Activated B cell treated with CpG ODN at 0.5 μM for 24 hours (primary cell): ENCODE measurements at places on chromosomes 7 and 10.

DNA sequence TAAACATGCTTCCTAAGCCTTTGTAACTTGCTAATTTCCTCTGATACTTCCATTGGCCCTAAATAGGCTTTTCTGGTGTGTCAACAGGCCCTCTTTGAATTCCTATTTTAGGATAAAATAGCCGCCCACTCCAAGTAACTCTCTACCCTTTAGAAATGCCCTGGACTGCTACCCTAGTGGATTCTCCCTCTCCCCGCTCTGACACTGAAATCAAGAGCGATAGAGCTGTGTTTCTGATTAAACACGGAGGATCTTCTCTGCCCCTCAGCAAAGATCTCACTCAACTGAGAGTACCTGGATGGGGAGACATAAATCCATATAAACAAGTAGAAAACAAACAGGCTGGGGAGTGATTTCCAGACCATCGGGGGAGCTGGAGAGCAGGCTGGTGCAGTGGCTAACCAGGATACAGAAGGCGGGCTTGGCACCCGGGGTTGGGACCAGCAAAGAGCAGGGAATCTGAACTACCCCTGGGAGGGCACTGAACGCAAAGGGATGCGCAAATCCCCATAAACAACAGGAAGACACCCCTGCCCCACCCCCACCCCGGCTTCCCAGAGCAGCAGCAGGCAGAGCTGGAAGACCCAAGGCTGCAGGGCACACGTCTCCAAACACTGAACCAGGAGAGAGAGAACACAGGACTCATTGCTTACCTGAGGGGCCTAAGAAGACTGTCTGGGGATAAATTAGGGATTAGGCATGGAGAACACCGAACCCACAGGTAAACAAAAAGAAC lies 2.5 kb downstream of the ASB13 start:
- H3K36me3 ChIP-seq = no peaks in the 10 kb centered on the region
- peaks cover 35% of the 10 kb centered on the region for H3K4me1 ChIP-seq
- no peak for DNase-seq
- H3K4me3 ChIP-seq = no peak overlapping the region
- peaks cover 2% of the 10 kb centered on the region for H3K27me3 ChIP-seq

DNA sequence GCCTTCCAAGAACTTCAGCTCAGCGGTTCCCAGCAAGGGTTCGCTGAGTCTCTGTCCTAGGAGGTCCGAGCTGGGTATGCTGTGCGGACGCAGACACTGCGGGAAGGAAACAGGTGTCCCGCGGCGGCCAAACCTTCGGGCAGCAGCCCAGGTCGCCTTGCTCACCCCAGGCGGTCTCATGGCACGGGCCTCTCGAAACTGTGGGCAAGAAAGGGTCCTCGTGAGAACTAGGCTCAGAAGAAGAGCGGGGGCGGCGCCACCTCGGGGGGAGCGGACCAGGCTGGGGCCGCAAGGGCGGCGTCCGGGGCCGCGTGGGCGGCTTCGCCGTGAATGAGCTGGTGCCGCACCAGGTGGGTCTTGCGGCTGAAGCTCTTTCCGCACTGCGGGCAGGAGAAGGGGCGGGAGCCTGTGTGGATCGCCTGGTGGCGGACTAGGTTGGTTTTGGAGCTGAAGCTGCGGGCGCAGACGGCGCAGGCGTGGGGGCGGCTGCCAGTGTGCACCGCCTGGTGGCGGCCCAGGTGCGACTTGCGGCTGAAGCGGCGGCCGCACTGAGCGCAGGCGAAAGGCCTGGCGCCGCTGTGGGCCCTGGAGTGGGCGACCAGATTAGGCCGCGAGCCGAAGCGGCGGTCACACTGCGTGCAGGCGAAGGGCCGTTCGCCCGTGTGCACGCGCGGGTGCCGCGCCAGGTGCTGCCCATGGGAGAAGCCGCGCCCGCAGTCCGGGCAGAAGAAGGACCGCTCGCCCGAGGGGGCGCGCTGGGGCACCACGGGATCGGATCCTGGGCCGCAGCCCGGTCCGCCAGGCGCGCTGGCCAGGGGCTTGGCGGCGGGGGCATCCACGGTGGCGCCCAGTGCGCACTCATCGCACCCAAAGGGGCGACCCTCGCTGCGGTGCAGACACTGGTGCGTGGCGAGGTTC lies 8.6 kb downstream of the ZNF467 start:
- H3K27ac ChIP-seq = no peak overlapping the region
- peaks cover 9% of the 10 kb centered on the region for H3K27me3 ChIP-seq
- no peaks in the 10 kb centered on the region for H3K4me1 ChIP-seq
- DNase-seq = no peak
- H3K36me3 ChIP-seq = no peaks in the 10 kb centered on the region

DNA sequence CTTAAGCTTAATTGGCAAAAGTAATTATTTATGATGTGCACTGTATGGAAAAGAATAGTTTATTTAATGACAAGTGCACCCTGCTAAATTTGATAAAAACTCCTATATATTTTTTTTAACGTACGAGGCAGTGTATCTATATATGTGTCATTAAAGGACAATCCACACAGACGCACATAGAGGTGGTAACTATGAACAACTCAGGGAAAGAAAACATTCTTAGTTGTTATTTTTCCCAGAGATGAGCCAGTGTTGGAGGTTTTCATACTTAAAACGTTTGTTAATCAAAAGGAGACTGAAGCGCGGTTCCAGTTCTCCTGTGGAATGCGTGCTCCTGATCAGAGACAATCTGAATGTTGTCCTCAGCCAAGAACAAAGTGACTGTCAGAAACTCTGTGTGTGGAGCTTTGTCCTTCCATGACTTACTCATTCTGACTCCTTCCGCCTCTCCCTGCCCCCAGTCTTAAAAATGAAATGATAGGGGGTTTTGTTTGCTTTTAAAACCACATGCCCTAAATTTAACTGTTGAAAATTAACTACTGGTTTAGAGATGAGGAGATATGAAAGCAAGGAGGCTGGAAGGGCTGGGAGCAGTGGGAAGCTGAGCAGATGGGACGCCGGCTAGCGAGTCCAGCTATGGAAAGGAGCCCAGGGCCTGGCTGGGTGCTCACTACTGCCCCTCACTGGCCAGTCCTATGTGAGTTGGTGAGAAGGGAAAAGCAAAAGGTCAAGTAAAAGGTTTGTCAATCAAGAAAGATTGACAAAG lies 99.6 kb downstream of the SVIL start:
- H3K4me1 ChIP-seq = no peaks in the 10 kb centered on the region
- no peaks in the 10 kb centered on the region for H3K36me3 ChIP-seq
- H3K4me3 ChIP-seq = no peak overlapping the region
- H3K27me3 ChIP-seq = no peaks in the 10 kb centered on the region

- H3K27ac ChIP-seq = no peak overlapping the region
- peaks cover 75% of the 10 kb centered on the region for H3K27me3 ChIP-seq
- peaks cover 18% of the 10 kb centered on the region for H3K4me1 ChIP-seq
Measured at GRCh38 chr7:27237735-27238334, 4.8 kb upstream of the EVX1 start.

DNA sequence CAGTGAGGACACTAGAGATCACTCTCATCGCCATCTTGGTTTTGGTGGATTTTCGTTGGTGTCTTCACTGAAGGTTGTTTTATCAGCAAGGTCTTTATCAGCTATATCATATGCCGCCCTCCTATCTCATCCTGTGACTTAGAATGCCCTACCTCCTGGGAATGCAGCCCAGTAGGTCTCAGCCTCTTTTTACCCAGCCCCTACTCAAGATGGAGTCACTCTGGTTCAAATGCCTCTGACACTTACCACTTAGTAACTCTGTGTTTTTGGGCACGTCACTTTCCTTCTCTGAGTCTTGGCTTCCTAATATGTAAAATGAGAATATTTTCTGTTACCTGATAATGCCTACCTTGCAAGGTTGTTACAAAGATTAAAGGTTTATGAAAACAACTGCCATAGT lies 37.7 kb downstream of the AGK start:
- DNase-seq = no peak
- peaks cover 33% of the 10 kb centered on the region for H3K36me3 ChIP-seq
- H3K27me3 ChIP-seq = no peaks in the 10 kb centered on the region
- H3K4me1 ChIP-seq = no peaks in the 10 kb centered on the region
- H3K27ac ChIP-seq = no peak overlapping the region
- no peak overlapping the region for H3K4me3 ChIP-seq

GRCh38 chr10:69650589-69651261 lies 20.7 kb downstream of the FAM241B start:
- no peaks in the 10 kb centered on the region for H3K36me3 ChIP-seq
- DNase-seq = no peak
- H3K27me3 ChIP-seq = peaks cover 11% of the 10 kb centered on the region
- no peak overlapping the region for H3K27ac ChIP-seq
- no peaks in the 10 kb centered on the region for H3K4me1 ChIP-seq
- no peak overlapping the region for H3K4me3 ChIP-seq

DNA sequence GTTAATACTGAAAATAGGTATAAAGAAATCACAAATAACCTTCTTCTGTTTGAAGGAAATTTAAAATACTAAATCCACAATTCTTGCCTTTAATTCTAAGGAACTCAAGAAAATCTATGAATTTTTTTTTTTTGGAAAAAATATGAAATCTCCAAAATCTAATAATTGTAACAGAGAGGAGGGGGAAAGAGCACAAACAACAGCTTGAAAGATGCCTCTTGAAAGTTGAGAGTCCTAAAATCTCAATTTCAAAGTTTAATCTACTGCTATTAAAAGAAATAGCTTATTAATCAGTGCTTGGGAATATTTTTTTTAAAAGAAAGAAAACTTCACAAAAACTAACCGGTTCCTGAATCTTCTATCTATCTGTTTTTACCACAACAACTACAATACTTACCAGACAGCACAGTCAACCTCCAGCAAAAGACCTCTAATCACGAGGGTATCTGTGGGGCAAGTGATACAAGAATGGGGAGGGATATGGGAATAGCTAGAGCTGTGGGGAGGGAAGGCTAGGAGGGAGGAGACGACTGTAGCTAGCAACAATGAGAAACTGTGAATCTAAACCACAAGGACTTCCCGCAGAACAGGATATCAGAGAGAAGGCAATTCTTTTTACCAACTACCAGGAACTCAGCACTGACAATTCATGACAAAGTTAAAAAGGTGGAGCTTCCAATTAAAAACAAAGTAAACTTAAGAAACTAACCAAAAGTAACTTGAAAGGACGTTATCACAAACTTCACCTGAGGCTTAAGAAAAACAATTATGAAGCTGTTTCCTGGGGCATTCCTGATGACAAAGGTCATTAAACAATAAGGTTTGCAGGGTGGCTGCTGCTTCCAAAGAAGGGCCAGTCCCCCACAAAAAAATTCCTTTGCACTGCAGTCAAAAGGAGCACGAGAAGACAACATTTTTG lies at the start of gene USP54:
Gene USP54 (minus strand): TSS at position 462 of the 919 bp plus-strand sequence. CDS start 15,684 bp downstream, outside the sequence.
- no peaks in the 10 kb centered on the region for H3K27me3 ChIP-seq
- DNase-seq = no peak
- H3K4me1 ChIP-seq = peaks cover 13% of the 10 kb centered on the region
- no peaks in the 10 kb centered on the region for H3K36me3 ChIP-seq

DNA sequence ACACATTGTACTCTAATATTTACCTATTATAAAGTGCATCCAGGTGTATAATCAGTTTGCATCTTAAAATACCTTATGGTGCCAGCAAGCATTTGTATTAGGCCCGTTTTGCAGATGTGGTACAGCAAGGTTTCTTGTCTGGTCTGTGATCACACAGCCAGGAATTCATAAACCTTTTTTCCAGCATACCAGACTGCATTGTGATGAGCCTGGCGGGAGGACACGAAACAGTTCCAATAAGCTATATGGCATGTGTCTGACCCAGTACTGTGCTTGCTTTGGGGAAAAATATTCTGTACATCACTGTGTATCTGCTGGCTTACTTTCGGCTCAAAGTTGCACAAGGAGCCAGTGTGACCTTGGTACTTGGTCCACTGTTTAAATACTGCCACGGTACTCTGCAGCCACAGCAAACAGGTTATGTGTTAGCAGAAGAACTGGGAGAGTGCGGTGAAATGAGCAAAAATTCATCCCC lies 36.3 kb downstream of the CHN2 start:
- peaks cover 15% of the 10 kb centered on the region for H3K27me3 ChIP-seq
- no peak overlapping the region for H3K27ac ChIP-seq
- H3K4me3 ChIP-seq = no peak overlapping the region
- no peaks in the 10 kb centered on the region for H3K4me1 ChIP-seq

DNA sequence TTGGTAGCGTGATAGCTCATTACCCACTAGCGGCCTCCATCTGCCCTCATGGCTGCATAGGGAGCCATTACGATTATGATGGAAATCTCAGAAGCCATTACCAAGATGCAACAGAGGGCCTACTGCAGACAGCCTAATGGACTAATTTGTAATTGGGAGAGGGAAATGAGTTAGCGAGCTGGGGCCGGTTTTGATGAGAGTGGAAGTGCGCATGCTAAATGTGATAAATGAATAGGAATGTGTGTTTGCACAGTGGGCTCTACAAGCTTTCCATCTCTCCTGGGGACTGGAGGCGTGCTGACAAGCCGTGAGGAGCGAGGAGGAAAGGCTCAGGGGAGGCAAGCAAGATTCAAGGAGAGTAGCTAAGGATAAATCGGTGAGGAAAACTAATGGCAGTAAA lies 644.5 kb upstream of the GALNT17 start:
- DNase-seq = no peak
- H3K27ac ChIP-seq = no peak overlapping the region
- no peaks in the 10 kb centered on the region for H3K27me3 ChIP-seq
- no peak overlapping the region for H3K4me3 ChIP-seq

DNA sequence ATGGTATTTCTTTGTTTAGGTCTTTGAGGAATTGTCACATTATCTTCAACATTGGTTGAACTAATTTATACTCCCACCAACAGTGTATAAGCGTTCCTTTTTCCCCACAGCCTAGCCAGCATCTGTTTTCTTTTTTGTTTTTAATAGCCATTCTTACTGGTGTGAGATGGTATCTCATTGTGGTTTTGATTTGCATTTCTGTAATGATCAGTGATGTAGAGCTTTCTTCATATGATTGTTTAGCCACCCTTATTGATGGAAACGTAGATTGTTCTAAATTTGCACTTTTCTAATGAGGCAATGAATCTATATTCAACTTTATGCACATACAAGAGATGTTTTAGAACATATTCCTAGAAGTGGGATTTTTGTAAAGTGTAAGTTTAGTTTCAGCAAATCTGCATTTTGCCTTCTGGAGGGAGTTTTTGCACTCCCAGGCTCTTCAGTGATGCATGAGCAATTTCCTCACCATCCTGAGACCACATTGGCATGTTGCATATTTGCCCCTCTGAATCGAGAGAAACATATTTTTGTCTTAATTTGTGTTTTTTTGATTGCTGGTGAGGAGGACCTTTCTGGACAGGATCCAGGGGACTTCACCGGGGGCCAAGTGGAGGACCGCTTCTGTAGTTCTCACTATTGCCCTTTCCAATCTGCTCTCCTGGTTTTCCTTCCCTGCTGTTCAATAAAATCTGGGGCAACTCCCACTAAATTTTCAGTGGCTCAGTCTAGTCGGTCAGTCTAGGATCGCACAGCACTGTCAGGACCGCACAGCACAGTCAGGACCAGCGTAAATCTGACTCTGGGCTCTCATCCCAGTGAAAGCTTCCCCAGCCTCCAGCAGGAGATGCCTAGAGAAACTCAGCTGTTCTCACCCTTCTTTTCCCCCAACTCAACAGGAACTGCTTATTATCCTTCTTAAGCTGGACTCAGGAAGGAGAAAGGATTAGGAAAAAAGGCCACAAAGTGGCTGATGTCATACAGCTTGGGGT lies 157.0 kb downstream of the PTPN20 start:
- DNase-seq = no peak
- no peak overlapping the region for H3K27ac ChIP-seq
- no peak overlapping the region for H3K4me3 ChIP-seq
- H3K4me1 ChIP-seq = no peaks in the 10 kb centered on the region
